Hippocampal formation (tissue), 2 donors: ENCODE measurements at places on chromosomes 6 and 20.

- DNase-seq, result no peak
Measured at GRCh38 chr6:26250698-26251044, 114.3 kb upstream of the BTN3A2 start.

DNA sequence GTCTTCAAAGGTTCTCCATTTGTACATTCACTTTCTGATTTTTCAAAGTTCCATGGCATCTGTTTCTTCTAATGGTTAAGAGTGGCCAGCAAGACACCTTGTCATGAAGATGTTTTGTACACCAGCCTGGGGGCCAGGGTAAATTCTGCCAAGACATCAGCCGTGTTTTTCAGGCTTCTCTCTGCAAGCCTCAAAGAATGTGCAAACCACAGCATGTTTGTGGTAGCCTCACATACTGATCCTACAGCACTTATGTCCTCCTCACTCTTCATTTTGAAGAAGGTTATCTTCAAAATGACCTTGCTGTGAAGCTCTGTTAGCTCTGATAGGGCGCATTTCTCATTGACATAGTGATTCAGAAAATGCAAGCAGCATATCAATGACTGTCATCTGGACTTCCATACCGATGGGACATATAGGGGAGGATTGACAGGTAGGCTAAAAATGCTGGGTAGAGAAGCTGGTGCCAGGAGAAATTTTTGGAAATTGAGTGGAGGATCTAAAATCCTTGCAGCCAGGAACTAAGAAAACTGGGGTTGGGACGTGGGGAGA lies 59.3 kb upstream of the SPTLC3 start:
- no peak for DNase-seq

DNA sequence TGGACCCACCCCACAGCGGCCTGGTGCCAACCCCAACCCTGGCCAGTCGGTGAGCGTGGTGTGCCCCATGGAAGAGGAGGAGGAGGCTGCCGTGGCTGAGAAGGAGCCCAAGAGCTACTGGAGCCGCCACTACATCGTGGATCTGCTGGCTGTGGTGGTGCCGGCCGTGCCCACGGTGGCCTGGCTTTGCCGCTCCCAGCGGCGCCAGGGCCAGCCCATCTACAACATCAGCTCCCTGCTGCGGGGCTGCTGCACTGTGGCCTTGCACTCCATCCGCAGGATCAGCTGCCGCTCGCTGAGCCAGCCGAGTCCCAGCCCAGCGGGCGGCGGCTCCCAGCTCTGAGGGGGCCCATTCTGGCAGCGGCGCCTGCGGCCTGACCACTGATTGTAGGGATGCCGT lies 23.2 kb downstream of the SDCBP2 start:
- no peak for DNase-seq

DNA sequence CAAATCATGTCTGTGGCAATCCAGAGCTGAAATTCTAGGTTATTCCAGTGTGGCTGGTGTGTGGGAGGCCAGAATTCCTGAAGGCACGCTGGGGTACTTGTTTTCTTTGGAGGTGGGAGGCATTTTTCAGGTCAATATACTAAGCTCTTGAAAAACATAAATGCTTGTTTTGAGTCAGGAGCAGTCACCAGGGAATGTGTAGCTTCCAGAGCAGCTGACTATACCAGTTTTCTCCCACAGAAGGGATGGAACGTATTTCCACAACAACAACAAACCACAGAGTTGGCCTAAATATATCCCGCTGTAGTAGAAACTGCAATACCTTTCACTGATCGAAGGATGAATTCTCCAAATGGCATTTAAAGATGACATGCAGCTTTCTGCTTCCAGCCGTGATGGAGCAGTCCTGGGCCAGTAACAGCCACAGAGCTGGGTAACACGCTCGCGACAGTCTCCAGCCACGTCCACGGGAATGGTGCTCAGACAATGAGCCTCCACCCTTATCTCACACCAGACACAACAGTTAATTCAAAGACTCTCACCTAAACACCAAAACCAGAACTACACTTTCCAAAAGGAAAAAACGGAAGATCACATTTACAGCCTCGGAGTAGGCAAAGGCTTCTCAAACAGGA lies 23.2 kb downstream of the CHRNA4 start:
- DNase-seq, result no peak

DNA sequence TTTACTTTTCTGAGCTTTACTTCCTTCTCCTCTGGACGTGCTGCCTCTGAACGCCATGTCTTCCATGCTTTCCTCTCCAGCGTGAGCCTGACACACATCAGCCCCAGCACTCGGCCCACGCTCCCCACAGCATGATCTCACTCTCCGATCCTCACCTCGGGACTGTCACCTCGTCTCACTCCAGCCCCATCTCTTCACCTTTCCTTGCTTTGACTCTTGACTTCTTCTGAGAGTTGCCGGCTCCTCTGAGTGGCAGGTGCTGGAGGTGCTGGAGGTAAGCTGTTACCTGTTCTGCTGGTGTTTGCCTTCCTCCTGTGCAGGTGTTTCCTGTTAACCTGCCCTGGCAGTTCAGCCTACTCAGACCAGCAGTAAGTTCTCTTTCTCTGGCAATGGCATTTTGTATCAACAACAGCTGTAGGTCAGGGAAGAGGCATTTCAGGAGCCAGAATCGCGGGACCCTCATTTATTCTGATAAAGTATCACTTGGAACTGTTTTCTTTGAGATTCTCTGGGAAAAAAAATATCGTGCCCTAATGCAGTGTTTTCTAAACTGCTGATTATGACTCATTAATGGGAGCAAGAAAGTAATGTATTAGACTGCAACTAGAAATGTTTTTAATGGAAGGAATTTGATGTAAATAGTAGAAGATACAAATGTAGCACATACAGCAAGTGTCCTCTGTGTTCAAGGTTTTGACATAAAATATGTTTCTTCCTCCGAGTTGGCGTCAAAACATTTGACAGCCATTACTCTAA lies 106.5 kb downstream of the ARID1B start:
- no peak for DNase-seq
